SK-N-SH (cell line): ENCODE measurements at places on chromosomes 2 and 18.

DNA sequence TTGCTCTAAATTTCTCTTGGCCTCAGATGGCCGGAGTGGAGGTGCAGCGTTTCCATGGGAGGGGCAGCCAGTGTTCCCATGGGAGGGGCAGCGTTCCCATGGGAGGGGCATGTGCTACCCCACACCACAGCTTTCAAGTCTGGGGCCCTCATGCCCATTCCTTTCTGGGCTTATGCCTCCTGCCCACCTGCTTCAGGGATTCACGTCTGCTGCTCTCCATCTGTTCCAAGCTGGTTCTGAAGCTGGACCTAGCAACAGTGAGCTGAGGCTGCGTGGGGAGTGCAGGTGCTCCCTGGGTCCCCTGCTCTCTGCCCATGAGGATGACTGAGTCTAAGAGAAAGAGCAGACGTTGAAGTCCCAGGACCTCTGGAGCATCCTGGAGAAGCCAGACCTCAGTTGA lies 243.1 kb upstream of the PXDN start:
- DNase-seq, result no peak

- peak; percentile 29 for DNase-seq
These were observed 1.9 kb downstream of the MCFD2 start for GRCh38 chr2:46913471-46914381.

DNA sequence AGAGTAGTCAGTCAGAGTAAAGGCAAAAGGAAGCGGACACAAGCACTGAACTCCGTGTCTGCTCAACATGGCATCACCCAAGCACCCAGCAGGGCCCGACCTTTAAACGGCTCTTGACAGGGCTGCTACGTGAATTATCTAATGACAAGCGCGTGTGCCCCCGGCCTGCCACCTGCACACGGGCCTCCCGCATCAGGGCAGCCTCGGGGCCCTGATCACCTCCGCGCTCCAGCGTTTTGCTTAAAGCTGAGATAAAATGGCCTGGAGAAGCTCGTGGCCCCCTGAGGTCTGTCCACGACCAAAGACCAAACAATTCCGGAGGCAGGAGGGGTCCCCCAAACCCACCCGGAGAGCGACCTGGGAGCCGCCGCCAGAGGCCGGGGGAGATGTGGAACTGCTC lies 376 bp downstream of the NDUFA10 start:
- DNase-seq, result no peak

GRCh38 chr18:55455938-55456337 lies 132.1 kb downstream of the TCF4 start:
- DNase-seq, result no peak

DNA sequence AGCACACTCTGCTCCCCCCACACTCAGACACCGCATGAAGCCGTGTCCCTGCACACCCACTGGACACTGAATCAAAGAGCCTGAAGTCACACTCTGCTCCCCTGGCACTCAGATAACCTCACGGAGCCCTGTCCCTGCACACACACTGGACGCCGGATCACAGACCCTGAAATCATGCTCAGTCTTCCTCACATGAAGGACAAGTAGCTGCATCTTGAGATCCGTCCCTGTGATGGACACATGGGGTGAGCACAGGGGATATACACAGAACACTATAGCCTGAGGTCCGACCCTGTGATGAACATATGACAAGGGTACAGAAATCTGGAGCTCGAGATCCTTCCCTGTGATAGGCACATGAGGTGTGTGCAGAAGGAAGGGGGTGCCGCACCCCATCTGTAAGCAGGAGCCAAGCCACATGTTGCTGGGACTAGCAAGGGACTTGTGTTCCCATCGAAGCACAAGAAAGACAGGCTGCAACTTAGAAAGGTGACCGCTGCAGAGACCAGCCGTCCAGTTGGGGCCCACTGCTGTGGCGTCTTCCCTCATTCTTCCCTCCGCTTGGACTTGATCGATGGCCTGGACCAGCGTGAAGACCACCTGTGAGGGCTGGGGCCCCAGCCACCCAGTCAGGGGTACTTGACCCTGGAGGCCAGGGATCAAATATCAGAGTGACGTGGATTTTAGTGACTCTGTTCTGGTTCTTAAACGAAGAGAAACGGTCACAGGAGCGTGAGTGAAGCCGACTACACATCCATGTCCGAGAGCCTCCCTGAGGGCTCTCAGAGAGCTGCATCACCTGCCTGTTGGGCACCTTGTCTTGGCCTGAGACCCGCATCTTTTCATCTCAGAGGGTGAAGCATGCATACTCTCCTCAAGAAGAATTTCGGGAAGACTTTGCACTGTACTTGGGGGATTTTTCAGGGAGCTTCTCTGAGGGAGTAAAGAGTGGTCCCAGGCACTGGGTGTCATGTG lies 391.7 kb upstream of the SALL3 start:
- no peak for DNase-seq

DNA sequence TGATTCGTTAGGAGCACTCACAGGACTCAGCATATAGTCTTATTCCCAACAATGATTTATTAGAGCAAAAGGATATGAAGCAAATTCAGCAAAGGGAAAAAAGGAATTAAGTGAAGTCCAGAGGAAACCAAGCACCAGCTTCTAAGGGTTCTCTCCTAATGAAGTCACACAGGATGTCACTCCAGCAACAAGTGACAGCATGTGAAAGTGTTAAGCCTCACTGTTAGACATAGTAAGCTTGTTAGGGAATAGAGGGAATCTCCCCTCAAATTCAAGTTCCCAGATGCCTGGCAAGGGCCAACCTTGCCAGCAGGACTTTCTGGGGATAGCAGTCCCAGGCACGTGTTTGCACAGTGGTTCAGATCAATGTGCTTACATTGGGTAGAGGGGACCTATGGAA lies 4.4 kb upstream of the SLC30A6 start:
- no peak for DNase-seq

- no peak for DNase-seq
These were observed 7.7 kb downstream of the VRK2 start for GRCh38 chr2:58054264-58054663.

- no peak for DNase-seq
These were observed 12.0 kb downstream of the TMEM163 start for GRCh38 chr2:134706587-134707329.

DNA sequence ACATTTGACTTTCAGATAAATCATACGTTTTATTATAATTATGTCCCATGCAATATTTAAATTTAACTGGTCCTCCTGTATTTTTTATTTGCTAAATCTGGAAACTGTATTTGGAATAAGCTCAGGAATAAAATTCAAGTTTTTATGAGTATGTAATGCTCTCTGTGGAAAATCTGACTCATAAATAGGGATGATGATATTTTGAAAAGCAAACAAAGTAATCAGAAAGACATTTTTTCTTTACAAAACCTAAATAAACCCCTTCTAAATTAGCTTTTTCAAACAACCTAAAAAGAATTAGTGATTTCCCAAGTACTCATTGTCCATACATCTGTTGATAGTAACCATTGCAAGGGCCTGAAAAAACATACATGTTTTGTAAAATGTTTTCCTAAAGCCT lies 41.1 kb downstream of the ASB1 start:
- DNase-seq, result no peak
